ENCODE measurements at places on chromosomes 4 and X.

GRCh38 chr4:80006935-80007744, 65.9 kb downstream of the ANTXR2 start:
- DNase-seq: no peak

- peak; percentile 88 for DNase-seq
Observed at GRCh38 chr4:108058685-108059440, 69.2 kb downstream of the HADH start.

- DNase-seq: no peak
Observed at GRCh38 chr4:17284323-17285175, 227.3 kb downstream of the QDPR start.

DNA sequence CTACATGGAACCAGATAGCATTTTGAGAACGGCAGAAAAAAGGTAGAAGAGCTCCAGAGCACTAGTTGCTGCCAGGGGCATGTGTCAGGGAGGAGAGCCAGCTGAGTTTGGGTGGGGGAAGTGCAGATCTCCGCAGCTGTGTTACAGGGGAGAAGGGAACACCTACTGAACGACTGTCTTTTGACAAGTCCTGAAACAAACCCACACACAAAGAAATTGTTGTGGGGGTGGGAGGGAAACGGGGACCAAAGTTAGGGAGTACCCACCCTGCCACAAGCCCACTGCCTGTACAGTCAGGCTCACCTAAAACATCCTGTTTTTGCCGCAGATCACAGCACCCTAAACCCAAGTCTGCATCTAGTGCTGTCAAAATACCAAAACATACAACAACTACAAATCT, 55.5 kb downstream of the LEF1 start:
- no peak for DNase-seq

DNA sequence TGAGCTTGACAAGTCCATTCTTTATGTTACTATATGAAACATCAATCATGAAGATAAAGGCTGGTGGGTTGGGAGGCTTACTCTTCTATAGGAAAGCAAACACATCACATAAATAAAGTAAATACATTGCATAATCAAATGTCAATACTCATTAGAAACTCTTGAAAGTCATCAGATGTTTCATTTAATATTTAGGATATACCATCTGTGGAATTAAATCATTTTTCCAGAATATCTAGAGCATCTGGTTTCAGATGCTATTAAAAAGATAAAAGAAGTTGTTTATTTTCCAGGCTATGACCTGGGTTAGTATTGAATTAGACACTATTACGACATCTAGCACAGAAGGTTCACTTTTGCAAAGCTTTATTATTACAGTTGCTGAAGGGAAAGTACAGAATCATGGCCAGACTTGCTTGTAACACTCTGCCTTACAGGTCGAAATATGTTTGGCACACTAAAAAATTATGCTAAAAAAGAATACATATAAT, 72.6 kb downstream of the METTL14 start:
- DNase-seq: peak; percentile 27

DNA sequence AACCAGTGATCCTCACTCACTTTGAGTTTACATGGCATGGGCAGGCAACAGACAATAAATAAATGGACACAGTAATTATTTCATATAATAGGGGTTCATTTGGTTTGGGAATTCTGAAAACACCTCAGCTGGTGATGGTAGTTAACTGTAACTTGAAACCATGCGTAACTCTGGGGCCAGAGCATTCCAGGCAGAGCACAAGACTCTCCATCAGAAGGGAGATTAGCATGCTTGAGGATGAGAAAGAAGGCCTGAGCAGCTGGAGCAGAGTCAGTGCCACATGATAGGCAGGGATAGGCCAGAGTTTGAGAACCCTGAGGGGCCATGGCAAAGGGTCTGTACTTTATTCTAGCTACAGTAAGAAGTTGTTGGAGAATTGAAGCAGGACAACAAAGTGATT, 56.3 kb upstream of the CXCL8 start:
- DNase-seq: no peak

GRCh38 chrX:131675596-131676194, 131.8 kb downstream of the OR13H1 start:
- DNase-seq: peak; percentile 22

DNA sequence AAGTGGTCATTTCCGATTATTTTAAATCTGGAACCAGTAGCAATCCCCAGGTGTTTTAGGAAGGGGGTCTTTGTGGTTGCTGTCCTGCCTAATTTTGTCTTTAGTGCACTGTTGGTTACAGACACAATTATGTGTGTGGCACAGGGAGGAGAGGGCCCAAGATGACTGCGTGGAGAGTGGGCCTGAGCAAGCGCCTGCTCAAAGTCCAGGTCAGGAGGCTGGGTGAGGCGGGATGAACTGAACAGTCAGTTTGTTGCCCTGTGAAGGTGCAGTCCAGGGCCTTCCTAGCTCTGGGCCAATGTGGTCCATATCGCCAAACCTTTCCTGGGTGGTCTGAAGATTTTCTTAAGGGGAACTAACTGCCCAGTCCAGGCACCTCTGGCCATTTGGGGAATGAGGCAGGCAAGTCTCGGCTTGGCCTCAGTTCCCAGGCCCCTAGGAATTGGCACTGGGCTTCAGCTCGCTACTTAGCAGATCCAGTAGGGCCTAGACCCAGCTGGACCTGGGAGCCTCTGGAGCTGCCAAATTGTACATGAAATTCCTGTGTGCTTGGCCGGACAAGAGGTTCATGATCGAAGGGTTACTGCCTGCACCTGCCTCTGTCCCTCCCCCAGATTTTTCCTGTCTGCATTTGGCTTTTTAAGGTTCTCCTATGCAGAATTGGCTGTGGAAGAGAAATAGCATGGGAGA, 47.6 kb downstream of the ANAPC4 start:
- no peak for DNase-seq

DNA sequence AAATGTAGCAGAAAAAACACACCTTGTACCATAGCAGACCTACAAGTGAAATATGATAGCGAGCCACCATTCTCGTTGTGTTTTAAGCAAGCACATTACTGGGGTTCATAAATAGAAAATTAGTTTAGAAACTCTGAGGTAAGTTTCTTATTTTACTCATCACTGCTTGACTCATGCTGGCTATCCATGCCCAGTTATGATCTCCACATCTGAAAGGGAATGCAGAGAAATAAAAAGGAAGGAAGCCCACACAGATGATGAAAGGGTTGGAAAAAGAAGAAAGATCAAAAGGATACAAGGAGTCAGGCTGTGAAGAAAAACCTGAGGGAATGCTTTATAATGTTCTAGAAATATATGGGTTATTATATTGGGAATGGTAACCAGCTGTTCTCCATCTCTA, 54.5 kb downstream of the CAMK2D start:
- no peak for DNase-seq

- DNase-seq: no peak
Observed at GRCh38 chr4:95325665-95326064, 223.1 kb downstream of the UNC5C start.

DNA sequence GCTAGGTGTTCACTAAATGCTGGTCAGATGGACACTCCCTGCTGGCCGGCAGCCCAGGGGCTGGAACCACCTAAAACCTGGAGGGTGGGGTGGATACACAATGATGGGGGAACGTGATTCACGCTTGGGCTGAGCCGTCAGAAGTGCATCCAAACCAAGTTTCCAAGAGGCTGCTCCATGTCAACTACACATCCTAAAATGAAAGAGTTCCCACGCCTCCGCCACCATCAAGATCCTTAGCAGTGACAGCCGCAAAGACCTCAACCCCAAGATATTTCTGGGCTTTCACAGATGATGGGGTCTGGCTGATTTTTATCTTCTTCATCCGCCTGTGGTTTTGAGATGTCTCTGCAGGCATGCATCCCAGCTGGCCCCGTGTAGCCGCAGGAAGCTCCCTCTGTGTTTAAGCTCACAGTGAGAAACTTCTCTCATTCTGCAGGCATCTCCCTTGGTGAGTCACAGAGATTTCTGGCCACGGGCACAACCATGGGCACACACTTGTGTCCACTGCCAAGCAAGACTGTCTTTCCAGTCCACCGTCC, 84.4 kb downstream of the HTRA3 start:
- no peak for DNase-seq

DNA sequence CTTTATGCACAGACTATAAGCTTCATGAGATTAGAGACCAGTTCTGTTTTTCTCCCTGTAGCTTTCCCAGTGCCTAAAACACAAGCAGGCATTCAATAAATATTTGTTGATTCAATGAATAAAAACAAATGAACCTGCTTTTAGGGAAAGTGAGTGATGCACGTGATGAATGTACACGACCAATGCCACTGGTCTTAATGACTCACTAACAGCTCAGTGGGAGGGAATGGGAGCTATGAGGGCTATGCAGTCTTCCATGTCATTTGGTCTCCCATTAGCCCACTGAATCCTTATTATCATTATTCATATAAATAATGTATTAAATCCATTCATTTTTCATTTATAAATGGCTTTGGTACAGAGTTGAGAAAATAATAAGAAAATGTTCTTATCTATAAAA, 247.4 kb downstream of the FBXO8 start:
- DNase-seq: no peak

DNA sequence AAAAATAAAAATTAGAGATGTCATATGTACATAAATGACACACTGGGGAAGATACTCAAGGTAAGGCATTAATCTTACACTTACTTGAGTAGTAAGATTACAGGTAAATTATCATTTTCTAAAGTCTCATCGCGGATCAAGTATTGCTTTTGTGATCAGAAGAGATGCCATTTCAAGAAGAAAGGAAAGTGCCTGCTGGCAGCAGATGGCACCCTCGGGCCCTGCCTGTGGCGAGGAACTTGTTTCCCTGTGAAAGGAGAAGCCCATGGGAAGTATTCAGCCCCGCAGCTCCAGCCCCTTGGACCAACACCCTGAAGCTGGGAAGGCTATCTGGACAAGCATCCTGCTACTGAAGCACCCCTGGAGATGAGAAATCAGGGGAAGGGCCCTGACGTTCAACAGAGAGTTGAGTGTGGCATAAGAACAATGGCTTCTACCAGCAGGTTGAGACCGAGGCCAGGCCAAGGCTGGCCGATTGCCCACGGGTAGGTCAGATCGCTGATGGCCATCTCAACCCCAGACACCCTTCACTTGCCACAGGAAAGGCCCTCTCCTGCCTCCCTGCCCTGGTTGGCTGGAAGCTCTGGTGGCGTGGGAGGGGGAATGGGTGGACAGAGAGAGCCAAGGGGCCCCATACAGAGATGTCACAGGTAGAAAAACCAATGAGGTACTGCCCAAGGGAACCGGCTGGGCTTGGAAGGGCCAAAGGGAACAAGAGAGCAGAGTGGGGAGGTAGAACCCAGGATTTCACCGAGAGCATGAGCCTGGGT, 18.8 kb upstream of the MXD4 start:
- peak; percentile 34 for DNase-seq

GRCh38 chr4:141464366-141464765, 172.0 kb upstream of the IL15 start:
- no peak for DNase-seq

DNA sequence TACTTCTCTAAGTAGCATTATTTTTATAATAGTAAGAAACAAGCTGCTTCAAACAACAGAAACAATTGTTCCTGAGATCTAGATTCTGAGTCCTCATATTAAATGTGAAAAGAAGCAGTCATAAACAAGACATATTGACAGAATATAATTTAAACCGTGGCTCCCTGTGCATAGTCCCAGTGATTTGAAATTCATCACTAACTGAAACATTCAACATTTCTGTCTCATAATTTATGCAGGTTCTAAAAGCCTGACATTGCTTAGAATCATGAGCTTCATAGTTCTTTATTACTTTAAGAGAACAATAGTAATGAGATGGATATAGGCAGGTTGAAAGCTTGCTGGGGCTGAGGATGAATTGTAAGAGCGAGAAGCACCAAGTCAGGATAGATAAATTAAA, 375.5 kb upstream of the MAGEB18 start:
- no peak for DNase-seq

- no peak for DNase-seq
Observed at GRCh38 chr4:118296729-118297128, 56.1 kb downstream of the PRSS12 start.

- no peak for DNase-seq
Observed at GRCh38 chr4:43332052-43332425, 439.5 kb downstream of the GRXCR1 start.

GRCh38 chrX:739611-740010, 109.0 kb downstream of the SHOX start:
- no peak for DNase-seq

GRCh38 chrX:40005292-40006011, 92.3 kb downstream of the BCOR start:
- no peak for DNase-seq

- no peak for DNase-seq
Observed at GRCh38 chr4:145808021-145808650, 128.2 kb downstream of the C4orf51 start.

GRCh38 chrX:44723426-44723825, 120.4 kb upstream of the DUSP21 start:
- DNase-seq: no peak

DNA sequence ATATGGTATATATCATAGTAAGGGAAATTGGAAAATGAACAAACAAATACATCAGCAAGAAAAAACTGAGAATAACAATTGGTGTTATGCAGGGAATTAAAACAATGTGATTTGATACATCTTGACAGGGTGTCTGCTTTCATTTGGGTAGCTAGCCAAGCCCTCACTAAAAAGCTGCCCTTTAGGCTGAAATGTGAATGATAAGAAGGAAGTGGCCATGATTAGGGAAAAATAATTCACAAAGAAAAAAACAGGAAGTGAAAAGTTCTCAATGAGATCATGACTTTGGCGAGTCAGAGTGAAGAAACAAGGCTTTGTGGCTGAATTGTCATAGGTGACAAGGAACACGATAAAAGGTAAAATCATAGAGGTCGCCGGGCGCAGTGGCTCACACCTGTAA, 675.8 kb upstream of the SLIT2 start:
- no peak for DNase-seq

GRCh38 chr4:3872834-3873313, 106.7 kb downstream of the ADRA2C start:
- DNase-seq: no peak

DNA sequence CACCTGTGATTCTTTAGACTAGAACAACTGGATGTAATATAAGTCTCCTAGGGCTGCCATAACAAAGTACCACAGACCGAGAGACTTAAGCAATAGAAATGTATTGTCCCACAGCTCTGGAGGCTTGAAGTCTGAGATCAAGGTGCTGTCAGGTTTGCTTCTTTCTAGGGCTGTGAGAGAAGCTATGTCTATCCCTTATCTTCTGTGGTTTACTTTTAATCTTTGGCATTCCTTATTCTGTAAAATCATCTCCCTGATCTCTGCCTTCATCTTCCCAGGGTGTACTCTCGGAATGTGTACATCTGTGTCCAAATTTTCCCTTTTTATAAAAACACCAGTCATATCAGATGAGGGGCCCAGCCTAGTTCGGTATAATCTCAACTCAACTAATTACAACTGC, 10.3 kb upstream of the HOPX start:
- no peak for DNase-seq

GRCh38 chr4:114603497-114603896, 4.9 kb downstream of the UGT8 start:
- no peak for DNase-seq

GRCh38 chr4:143616771-143617170, 83.7 kb downstream of the FREM3 start:
- DNase-seq: no peak
